GM23248 (cell line): ENCODE measurements at places on chromosomes 11 and 22.

- DNase-seq = no peak
Observed at GRCh38 chr22:25353516-25354445, 134.3 kb downstream of the CRYBB2 start.

- no peak for DNase-seq
Observed at GRCh38 chr11:78830277-78830819, 255.7 kb upstream of the NARS2 start.

DNA sequence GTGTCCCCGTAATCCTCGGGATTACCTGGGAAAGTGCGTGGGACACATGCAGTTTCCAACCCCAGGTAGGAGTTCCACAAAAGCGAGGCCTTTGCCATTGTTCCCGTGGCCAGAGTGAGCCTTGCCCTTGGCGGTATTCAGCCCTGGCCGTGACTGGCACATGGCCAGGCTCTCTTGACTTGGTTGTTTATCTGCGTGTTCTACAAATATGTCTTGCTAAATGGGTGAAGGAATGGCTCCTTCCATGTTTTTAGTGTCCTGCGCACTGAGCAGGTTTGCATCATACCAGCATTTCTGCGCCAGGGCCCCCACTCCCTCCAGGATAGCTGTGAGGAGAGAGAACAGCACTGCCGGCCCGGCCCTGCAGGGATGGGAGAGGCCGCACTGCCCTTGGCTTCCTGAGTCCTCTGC, 20.0 kb downstream of the POLR3H start:
- no peak for DNase-seq

GRCh38 chr11:32231909-32232493, 141.1 kb downstream of the RCN1 start:
- DNase-seq = peak; percentile 63

DNA sequence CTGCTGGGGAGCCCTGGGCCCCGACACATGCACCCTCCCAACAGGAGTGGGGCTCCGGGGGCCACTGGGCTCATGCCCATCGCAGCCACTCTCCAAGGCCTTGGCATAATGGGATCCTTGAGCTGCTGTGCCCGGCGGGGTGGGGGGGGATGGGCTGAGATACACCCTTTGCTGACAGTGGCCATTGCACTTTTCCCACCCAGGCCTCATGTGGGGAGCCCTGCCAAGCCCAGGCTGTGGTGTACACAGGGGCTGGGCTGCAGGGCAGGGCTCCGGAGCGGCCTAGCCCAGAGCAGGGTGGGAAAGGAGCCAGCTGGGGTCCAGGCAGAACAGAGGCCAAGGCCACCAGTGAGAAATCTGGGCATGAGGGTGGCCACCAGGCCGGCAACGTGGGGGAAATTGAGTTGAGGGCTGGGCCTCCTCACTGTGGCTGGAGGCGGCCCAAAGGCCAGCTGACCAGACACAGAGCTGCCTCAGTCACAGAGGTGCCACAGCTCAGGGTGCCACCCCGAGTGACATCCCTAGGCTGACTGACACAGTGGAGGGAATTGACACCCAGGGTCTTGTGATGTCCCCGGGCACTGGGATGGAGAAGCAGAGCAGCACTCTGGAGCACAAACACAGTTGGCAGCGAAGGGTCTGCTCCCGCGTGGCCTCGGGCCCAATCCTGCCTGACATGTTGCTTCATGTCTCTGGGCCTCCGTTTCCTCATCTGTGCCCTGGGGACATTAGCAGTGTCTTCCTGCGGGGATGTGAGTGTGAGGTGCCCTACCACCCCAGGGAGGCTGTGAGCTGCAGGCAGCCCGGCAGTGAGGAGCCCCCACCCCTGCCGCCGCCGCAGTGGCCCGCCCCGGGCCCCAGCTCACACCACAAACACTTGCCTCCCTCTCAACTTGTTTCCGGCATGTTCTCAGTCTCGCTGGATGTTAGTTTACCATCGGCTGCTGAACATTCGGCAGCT, 30.4 kb downstream of the RTN4R start:
- DNase-seq = no peak

- DNase-seq = no peak
Observed at GRCh38 chr22:31354515-31354914, 8.4 kb upstream of the PATZ1 start.

DNA sequence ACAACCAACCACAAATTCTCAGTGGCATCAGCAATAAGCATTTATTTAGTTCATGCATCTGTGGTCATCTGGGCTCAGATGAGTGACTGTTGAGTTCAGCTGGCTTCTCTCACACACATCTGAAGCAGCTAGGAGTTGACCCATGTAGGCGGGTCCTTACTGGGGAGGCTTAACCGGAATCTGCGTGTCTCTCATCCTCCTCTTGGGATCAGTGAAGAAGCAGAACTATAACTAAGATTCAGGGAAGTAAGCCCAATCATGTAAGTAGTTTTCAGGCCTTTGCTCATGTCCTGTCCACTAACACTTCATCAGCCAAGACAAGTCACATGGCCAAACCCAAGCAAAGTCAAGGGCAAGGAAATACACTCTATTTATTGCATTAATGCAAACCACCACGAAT, 236.2 kb downstream of the C11orf87 start:
- no peak for DNase-seq

- DNase-seq = peak; percentile 40
Observed at GRCh38 chr22:39643311-39644083, 72.9 kb downstream of the CACNA1I start.

GRCh38 chr11:70854201-70854600, 398.2 kb downstream of the SHANK2 start:
- DNase-seq = no peak

DNA sequence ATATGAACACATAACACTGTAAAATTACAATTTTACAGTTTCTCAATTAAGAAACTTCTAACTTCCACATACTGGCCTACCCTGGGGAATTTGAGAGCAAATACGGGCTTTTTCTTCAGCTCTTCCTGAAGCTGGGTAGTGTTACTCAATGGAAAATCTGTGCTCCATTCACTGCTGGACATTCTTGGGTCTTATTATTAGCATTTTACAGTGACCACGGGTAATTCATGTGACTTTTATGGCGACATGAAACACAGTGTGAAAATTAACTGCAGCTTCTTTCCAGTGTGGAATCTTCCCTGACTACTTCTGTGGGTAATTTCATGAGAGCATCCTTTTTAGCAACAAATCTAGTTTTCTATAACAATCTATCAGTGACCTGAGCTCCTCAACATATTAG, 423.7 kb upstream of the ANO5 start:
- no peak for DNase-seq

- peak; percentile 19 for DNase-seq
Observed at GRCh38 chr22:42926104-42926503, 69.0 kb upstream of the ARFGAP3 start.

GRCh38 chr11:78706551-78706950, 131.9 kb upstream of the NARS2 start:
- no peak for DNase-seq

- no peak for DNase-seq
Observed at GRCh38 chr11:129930743-129931142, 35.4 kb upstream of the NFRKB start.

DNA sequence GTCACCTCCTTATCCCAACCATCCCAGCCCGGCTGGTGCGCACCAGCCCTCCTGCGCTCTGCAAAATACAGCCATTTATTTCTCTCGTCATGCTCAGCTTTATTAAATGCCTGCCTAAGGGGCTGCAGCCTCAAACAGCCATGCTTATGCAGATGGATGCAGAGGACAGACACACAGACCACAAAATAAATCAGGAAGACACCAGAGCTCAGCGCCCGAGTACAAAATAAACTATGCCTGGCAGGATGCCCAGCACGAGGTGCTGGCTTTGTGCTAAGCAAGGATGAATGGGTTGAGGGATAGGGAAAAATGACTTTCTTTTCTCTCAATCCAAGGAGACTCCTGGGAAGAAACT, 70.5 kb downstream of the RPUSD4 start:
- DNase-seq = peak; percentile 70

- DNase-seq = peak; percentile 86
Observed at GRCh38 chr11:120285256-120285655, 39.8 kb upstream of the TLCD5 start.

- no peak for DNase-seq
Observed at GRCh38 chr11:69531717-69532088, 50.2 kb downstream of the LINC01488 start.

- DNase-seq = no peak
Observed at GRCh38 chr11:113462830-113463229, 12.4 kb downstream of the DRD2 start.

GRCh38 chr11:1671658-1672057, 25.3 kb upstream of the KRTAP5-6 start:
- no peak for DNase-seq

- DNase-seq = no peak
Observed at GRCh38 chr11:116478205-116478604, 294.6 kb downstream of the BUD13 start.

- no peak for DNase-seq
Observed at GRCh38 chr11:126098204-126098769, 35.6 kb upstream of the CDON start.

GRCh38 chr11:84549217-84549616, 1077.9 kb downstream of the DLG2 start:
- peak; percentile 71 for DNase-seq

GRCh38 chr22:44392446-44392921, 79.7 kb upstream of the SHISAL1 start:
- peak; percentile 11 for DNase-seq

DNA sequence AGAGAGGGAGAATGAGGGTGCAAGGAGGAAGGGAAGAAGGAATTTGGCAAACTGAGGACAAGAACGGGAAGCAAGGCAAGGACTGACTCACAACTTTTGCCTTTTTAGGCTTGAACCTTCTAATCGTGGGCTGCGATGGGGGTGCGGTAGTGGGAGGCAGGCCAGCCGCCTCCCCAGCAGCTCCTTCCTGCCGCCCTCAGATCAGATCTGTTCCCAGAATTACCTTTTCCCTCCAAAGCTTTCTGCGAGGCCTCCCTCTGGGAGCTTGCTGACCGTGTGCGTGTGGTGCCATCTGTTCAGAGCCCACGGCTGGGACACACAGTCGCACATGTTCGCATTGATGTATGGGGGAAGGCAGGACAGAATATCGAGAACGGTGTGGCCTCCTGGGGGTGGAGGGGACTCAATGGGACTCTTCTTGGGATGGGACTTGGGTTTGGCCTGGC, 86.9 kb upstream of the PARVA start:
- DNase-seq = no peak

DNA sequence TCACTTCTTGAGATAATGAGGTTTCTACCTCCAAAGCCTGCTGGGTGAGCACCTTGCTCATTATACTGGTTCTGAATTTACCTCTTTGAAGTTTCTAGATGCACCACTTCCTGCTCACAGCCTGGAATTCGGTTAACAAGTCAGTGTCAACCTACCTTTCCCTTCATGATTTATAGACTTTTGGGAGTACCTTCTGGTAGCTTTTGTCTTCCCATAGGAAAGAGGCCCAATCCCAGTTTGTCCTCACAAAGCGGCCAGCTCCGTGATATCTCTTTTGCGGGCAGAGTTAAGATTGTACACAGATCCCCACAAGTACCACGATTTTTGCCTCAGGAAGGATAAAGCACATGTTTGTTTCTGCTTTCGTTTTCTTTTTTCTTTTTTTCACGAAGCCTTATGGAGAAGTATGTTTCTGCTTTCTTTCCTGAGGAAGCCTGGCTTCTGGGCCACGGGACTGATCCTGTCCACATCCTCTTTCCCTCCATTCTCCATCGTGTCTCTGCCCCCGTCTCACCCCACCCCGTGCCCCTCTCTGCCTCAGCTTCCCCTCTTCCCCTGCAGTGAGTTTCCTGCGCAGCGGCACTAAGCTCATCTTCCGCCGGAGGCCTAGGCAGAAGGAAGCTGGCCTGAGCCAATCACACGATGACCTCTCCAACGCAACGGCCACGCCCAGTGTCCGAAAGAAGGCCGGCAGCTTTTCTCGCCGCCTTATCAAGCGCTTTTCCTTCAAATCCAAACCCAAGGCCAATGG, 5.7 kb upstream of the HINFP start:
- no peak for DNase-seq

DNA sequence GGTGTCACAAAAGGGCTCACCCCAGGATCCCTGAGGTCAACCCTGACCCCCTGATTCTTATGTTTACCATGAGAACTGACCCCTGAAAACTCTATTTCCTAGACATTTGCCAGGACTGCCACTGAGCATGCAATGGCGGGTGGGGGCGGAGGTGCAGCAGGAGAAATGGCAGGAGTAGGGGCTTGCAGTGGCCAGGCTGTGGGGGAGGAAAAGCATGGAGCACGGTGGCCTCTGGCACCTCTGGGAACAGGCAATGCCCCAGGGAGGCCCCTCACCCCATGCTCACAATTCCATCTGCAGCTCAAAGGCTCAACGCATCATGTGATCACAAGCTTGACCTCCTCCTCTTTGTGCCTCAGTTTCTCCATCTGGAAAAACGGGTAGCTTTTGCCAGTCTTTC, 46.5 kb upstream of the FGF3 start:
- DNase-seq = no peak

GRCh38 chr11:117792241-117792640, 4.8 kb downstream of the DSCAML1 start:
- DNase-seq = no peak

DNA sequence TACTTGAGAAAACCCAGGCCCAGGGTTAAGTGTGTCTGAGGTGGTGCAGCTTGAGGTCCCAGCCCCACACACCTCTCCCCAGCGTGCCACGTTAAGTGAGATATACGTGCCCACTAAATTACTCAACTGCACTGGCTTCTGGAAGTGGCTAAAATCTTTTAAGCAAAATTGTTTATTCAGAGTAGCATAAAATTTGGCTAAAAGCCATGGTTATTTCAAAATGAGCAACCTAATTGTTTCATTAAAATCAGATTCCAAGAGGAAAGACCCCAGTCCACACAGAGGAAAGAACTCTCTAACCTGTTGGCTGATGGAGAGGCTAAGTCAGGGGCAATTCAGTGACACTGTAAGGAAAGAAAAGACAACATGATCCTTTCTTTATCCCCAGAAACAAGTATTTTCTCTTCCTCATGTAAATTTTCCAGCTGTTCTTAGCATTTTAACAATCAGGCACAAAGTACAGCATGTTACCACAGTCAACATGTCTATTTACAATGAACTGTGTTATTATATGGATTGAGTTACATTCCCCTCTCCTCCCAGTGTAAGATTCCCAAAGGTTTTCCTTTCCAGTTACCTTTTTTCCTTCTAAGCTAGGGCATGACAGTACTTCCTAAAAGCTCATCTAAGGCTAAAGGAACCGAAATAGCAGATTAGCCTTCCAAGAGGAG, 26.6 kb downstream of the NUP50 start:
- no peak for DNase-seq

DNA sequence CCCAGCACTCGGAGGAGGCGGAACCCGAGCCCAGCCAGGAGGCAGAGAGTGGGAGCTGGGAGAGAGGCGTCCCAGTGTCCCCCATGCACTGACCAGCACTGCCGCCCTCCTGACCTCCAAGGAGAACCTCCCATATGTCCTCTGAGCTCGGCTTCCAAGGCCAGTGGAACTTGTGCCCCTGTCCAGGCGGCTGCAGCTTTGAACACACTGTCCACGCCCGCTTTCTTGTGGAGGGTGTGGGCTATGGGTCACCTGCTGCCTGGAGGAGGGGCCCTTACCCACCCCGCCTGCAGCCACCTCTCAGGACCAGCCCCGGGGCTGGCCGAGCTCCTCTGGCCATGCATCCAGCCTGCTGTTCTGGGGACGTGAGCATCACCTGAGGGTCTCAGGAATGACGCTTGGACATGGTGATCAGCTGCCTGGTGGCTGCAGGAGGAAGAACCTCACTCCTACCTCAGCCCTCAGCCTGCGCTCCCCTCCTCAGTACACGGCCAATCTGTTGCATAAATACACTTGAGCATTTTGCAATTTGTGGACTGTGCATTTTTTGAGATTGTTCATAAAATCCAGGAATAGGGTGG, 22.2 kb upstream of the MUC5B start:
- DNase-seq = no peak

GRCh38 chr22:29972121-29972520, 89.1 kb downstream of the MTMR3 start:
- no peak for DNase-seq

- DNase-seq = no peak
Observed at GRCh38 chr22:26708256-26709009, 51.0 kb downstream of the MIAT start.
